ENCODE measurements at places on chromosomes 1 and 21.

DNA sequence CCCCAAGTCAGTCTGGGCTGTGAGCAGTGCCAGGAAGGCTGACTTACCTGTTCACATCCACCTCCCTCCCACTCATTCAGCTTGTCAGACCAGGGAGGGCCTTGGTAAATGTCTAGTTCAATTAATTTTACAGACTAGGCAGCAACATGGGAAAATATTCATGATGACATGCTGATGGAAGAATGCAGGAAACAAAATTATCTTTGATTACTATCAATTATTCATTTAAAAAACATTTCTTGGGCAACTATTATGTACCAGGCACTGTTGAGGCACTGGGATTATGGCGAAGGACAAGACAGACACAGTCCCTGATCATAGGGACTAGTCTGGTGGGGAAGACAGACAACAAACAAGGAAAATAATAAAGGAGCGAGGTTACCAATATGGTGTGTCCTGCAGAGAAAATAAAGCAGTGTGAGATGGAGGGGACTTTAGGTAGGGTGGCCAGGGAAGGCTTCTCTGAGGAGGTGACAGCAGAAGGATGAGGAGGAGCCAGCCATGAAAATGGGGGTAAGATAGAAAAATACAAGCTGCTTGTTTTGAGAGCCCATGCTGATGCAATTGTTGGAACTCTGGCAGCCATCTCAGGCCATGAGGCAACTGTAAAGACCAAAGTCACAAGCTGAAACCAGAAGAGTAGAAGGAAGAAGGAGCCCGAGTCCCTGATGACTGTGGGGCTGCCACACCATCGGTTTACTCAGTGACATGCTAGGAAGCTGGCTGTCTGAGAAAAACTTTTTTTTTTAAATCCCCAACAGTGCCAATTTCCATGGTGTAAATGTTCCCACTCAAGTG is 14.0 kb downstream of the TRIM62 start:
- no peak for DNase-seq

DNA sequence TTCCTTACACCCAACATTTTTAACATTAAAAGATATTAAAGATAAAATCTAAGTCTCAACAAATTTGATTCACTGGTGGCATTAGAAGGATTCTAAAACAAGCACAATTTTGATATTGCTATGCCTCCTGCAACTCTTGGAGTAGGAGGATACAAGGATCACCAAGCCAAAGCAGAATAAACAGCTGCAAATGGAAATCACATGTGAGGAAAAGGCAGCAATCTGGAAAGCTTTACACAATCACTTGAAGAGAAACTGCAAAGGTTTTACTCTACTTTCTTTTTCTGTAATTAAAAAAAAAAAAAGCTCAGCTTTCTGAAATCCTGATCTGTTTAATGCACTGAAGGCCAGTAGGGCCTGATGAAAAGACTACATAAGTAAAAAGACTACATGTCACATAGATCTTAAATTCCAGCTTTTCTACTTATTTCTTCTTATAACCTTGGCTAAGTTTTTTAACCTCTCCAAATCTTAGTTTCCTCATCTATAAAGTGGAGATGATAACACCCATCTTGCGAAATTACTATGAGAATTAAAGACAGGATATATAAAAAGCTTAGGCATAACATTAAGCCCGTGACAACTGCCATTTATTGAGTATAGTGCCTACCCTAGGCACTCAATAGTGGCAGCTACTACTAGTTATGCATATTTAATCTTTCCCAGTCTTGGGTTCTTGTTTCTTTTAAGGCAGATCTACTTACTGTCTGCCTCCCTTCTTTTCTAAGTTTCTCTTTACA is 73.5 kb downstream of the EPS15 start:
- no peak for DNase-seq

GRCh38 chr1:109111386-109112055 is 2.4 kb upstream of the ELAPOR1 start:
- DNase-seq: no peak

GRCh38 chr1:20093940-20094391 is 24.0 kb downstream of the PLA2G5 start:
- DNase-seq: peak; percentile 91

DNA sequence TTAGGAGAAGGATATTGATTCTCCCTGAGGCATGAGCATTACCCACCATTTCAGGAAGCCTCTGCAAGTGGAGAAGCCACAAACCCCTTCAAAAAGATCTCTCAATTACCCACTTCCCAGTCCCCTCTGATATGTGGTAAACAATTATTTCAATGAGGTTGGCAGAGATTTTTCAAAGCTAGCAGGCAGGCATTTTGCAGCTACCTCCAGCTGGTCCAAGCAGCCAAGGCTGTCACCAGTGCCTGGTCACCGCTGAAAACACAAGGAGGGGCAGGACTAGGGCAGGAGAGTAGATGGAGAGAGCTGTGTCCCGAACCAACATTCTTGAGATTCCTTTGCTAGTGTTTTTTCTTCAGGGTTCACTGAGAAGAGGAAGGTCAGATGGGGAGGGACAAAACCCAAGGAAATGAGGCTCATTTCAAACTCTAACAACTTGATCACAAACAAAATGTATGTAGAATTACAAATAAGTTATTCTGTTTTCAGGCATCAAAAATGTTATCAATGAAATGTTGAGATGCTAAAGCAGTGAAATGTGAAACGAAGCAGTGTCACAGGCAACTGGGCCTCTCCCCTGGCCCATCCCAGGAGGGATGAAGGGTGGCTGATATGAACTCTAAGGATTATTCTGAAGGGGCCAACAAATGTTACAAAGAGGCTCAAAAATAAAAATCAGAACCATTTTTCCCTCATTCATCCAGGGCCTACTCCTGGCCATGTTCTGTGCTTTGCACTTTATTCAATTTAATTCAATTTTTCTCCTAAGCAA is 22.3 kb downstream of the APP start:
- DNase-seq: no peak
